ENCODE measurements at places on chromosomes 2 and 18.

- no peak for DNase-seq
Observed at GRCh38 chr2:204066051-204066450, 129.5 kb downstream of the ICOS start.

GRCh38 chr2:39027421-39027820, 93.4 kb downstream of the SOS1 start:
- DNase-seq = no peak

GRCh38 chr2:157840568-157841156, 35.5 kb downstream of the ACVR1 start:
- peak; percentile 20 for DNase-seq

DNA sequence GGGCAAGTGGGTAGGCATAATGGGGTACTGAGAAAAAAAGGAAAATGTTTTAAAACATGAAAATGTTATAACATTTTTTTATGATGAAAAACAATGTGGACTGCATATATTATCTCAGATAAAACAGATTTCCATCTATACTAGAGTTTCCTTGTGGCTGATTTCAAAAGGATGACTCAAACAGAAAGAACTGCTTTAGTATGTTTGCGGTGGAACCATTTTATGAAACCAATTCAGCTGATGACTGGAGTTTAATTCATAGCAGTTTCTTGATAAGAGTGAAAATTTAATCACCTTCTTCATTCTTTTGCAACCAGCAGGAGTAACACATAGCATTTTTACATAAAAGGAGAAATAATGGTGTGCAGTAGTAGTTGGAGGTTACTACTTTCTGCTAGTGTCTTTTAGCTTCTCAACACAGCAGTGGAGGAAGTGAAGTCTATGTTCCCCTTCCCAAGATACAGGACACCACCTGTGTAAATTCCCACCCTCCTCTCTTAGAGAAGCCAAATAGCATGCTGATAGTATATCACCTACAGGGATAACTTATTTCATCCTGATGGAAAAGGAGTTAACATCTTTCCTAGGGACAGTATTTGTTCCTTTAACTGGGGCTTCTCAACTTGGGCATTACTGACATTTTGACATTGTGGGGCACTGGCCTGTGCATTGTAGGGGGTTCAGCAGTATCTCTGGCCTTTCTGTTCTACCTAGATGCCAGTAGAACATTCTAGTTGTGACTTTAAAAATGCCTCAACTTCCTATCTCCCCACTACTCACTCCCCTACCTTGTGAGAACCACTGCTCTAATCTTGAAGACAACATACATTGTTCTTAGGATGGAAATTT, 29.9 kb downstream of the PELI1 start:
- DNase-seq = no peak

DNA sequence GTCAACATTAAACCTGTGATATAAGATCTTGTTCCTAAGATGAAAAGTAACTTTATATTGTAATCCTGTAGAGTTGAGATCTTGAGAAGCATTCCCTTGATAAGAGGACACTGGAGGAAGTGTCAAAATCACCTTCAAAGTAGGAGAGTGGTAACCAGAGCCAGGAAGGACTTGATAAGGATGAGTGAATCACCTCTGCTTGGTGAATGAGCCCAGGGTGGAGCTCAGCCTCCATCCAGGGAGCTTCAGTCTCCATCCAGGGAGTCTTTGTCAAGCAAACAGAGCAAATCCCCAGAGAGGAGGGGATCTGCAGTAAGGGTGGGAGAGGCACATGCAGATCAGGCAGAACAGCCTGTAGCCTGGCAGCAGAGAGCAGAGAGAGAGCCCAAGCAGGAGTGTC, 167.1 kb upstream of the SIX2 start:
- no peak for DNase-seq

- no peak for DNase-seq
Observed at GRCh38 chr2:112751451-112752197, 12.8 kb downstream of the CKAP2L start.

DNA sequence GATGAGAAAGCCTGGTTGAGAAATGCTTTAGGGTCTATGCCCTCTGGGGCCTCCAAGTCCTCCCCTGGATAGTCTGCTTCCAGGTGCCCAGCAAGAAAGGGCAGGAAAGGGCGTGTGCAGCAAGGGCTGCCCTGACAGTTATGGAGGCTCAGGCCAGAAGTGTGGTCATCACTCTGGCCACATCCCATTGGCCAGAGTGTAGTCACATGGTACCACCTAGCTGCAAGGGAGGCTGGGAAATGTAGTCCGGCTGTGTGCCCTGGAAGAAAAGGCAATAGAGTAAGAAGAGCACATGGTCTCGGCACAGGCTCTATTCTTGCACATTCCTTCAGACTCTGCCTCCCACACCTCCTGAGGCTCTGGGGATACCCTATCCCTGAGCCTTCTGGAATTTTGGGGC, 35.7 kb downstream of the ODC1 start:
- peak; percentile 32 for DNase-seq

GRCh38 chr2:136143603-136144451, 25.9 kb upstream of the CXCR4 start:
- no peak for DNase-seq

DNA sequence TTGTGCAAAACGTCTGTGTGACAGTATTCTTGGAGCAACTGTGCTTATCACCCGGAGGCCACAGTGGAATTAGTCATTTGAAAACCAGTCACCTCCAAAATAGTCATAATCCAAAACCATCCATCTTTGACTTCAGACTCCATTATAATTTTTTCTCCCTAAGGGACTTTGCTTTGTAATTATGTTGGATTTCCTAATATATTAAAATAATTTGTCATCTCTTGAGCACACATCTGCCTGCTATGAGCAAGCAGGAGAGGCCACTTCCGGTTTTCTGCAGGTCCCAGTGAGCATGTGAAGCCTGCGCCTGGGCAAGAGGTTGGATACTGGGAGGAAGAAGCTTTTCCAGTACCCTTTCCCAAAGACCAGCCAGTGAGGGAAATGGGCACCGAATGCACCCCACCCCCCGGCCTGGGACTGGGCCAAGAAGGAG, 57.7 kb downstream of the ODC1 start:
- DNase-seq = no peak

DNA sequence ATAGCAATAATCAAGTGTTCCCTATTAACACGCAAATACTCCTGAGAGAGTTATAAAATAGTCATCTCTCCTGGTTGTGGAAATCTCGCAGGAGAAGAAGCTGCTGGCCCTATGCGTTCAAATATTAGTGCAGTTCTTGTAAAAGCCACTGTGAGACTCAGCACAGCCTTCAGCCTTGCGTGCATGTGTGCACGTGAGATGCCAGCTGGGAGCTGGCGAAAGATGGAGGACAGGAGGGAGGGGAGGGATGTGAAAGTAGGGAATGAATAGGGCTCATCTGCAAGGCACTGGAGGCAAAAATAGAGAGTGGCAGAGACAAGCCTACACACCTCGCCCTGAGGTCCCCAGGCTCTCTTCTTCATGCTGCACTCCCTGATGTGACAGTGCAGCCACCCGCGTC, 126.5 kb downstream of the INO80D start:
- DNase-seq = no peak

GRCh38 chr2:1754461-1755170, 10.3 kb upstream of the PXDN start:
- DNase-seq = no peak

GRCh38 chr2:240846873-240847595, 21.6 kb upstream of the AGXT start:
- no peak for DNase-seq

GRCh38 chr2:128380961-128381938, 62.6 kb upstream of the HS6ST1 start:
- DNase-seq = no peak

- DNase-seq = no peak
Observed at GRCh38 chr2:147614471-147614870, 230.4 kb upstream of the ACVR2A start.

DNA sequence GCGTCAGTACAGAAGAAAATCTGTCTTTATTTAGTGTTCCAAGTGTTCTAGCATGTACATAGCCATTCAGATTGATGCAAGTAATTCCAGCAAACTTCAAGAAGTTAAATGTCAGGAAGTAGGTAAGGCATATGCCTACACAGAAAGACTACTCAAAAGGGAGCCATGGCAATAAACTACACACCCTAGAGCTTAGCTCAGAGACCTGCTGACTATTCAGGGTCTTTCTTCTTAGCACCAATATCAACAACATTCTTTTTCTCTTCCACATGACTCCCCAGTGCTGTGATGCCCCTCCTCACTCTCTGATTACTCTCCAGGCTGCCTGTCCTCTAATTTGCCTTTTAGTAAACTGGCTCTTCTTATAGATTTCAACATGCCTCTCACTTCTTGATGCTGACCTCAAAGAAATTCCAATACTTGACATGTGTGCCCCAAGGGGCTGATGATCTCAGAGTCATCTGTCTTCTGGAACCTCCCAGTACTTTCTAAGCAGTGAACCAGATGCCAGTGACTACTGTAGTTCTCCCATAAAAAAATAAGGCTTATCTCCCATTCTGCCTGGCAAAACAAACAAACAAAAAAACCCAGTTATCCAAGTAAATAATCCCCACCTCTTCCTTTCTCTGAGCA, 909.2 kb upstream of the FANCL start:
- no peak for DNase-seq

- no peak for DNase-seq
Observed at GRCh38 chr2:161991991-161992390, 82.0 kb downstream of the DPP4 start.

DNA sequence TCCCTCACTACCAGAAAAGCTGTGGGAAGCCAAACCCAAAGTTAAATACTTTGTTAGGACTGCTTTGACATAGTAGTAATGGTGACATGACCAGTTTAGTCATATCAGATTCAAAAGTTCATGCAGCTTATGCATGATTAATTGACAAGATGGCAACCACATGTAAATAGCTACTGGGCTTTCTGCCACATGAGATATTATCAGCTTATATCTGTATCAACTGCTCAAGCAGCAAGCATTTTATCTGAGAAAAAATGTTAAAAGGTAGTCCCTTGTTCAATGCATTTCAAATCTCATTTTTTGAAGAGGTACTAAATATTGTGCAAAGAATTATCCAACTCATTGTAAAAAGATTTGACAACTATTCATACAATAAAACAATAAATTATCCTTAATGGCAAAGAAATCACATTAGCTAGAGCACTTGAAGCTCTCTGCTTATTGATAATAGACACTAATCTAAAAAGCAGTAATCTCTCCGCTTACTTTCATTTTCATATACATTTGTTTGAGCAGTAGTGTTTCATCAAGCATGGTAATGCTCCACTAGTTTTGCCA, 993.6 kb upstream of the NXPH2 start:
- DNase-seq = no peak

DNA sequence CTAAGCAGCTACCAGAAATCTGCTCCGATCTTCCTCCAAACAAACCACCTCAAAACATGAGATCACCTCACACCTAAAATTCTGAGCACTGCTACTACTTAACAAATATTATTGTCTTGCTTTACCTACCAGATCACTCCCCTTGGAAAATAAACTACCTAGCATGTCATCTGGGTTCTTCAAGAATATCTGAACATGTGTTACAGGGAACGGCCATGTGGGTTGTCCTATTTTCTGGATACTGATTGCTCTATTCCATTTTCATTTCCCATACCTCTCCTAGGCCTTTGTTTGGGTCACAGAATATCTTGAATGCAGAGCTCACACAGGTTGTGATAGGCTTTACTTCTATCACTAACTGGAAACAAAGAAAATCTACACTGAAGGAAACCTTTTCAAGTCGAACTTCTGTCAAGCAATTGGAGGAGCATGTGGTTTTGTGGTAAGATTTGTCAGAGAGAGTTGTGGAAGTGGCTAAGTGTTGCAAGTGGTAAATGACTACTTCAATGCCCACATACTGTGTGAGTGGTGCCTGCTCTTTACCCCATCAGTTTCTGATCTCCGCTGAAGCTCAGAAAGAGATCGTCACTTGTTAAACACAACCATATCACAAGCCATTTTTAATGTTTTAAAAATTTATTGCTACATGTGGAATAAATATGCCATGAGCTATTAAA, 739.1 kb upstream of the ZEB2 start:
- peak; percentile 68 for DNase-seq

GRCh38 chr18:57910817-57911216, 107.7 kb upstream of the ATP8B1 start:
- DNase-seq = peak; percentile 15

DNA sequence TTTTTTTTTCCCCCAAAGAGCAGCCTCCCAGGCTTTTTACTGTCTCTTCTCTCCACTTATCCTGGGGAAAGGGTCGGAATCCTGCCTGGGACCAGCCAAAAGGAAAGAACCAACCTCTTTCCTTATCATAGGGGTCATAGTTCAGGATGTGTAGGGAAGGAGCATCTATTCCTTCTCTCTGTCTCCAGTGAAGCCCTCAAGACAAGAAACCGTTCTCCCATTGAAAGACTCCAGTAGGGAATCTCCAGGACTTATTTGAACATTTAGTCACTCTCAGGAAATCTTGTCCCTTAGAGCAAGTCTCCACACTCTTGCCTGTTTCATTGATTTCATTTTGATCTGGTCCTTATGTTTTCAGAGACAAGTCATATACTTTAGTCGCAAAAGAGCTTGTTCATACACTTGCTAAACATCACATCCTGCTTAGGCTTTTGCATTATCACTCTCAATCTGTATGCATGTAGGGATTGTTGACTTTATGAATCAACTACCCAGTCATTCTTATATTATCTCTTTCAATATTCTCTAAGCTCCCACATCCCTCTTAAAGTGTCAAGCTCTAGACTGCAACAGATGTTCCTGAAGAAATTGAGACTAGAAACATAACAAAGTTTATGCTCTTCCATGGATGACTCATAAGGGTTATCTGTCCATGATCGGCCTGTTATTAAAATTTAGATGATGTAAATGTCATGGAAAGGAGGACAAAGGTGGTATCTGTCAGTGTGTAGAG, 116.2 kb upstream of the ST6GAL2 start:
- DNase-seq = no peak

DNA sequence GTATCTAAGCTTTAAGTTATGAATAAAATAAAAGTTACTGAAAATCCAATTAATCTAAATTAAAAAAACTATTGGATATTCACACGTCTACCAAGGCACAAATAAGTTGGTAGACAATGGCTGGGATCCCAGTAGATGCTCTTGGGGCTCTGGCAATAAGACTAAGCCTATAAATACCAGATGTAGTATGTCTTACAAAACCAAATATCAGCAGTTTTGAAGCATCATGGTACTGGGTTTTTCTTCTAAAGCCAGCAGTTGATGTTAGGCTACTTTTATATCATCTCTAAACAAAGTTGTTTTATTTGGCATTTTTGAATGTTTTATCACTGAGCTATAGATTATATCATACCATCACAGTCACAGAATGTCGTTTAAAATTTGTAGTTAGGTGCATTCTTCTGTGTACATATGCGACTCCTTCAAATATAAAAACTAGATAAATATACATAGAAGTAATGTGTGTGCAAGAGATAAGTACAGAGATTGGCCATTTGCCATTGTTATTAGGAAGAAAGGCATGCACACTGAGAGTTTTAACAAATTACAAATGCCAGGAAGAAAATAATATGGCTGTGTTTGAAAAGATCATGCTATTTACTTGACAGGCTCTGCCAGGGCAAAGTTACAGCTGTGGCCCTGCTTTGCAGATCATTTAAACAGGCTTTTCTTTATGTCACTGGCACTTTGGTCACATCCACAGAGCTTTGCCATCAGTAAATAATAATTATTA, 21.6 kb upstream of the TMEM17 start:
- DNase-seq = no peak

- DNase-seq = peak; percentile 94
Observed at GRCh38 chr2:29000481-29000880, 19.4 kb downstream of the TOGARAM2 start.

- DNase-seq = no peak
Observed at GRCh38 chr2:231891514-231891905, 34.7 kb downstream of the NPPC start.

- DNase-seq = no peak
Observed at GRCh38 chr2:231960810-231961348, 634 bp upstream of the DIS3L2 start.
